Right ventricle myocardium inferior (tissue), 1 donor: ENCODE measurements at places on chromosomes 7 and 10. TPM values are rescaled to one million over a fixed set of nuclear protein-coding genes. Genes with fewer than 3 reads are reported as not detected.

DNA sequence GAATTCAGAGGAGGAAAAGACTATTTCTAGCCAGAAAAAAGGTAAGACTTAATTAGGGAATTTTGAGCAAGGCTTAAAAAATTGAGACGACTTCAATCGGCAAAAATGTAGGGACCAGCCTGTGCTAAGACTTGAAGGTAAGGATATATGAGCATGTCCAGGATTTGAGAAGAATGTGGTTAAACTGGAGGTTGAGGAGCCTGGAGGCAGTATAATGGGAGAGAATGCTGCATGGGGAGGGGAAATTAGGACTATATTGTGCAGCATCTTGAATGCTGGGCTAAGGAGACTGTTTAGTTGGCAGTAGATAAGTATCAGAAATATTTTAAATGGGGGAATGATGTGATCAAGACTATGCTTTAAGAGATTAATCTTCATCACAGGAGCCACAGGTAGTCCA lies 53.1 kb upstream of the PCGF5 start:
- no peak for DNase-seq

OR6B1 gene
- total RNA-seq, result not detected

- DNase-seq, result no peak
Observed at GRCh38 chr7:44327981-44328380, 2.6 kb upstream of the CAMK2B start.

DNA sequence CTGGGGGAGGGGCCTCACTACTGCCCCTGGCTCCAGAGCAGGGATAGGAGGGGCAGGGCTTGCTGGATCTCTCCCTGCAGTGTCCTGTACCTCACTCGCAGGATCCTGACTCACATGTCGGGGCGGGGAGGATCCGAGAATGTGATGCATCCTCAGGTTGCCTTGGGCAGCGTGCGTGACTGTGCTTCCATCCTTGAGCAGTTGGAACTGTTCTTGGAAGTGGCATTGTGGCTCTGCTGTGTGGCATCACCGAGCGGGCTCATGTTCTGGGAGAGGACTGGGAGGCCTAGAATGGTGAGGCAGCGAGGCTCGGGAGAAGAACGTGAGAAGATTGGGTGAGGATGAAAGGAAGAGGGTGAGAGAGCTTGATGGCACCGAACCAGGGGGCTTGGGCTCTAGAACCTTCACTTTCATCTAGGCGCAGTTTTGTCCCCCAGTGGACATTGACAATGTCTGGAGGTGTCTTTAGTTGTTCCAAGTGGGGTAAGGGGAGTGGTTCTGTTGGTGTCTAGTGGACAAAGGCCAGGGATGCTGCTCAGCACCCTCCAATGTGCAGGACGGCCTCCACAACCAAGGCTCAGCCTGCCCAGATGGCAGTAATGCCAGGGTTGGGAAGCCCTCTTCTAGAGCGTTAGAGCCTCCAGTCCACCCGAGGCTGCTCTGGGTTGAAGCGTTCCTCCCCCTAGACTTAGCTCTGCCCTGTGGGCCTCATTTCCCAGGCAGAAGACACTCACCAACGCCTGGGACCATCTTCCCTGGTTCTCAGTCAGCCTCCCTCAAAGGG lies 8.4 kb downstream of the RARRES2 start:
- no peak for DNase-seq

HPSE2 gene
- total RNA-seq, result 0.14 TPM

OR6V1 gene
- total RNA-seq, result not detected

GRCh38 chr7:38327637-38328036 lies 54.2 kb upstream of the TARP start:
- DNase-seq, result no peak

DNA sequence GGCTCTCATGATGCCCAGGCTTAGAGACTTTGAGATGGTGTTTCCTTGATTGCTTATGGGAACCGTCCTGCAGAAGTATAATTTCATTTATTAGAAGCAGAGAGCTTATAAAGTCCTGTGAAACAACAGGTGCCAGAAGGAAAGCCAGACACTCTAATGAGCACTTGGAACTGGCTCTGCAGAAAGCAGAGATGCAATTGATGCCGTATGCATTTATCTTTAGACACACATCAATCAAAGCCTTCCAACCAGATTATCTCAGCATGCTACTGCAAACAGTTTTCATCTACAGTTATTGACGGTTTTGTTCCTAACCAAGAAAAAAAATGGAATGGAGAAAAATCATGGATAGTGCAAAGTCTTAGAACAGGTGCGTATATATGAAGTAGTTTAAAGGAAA lies 371.7 kb upstream of the PRKCQ start:
- no peak for DNase-seq

GRCh38 chr10:3248526-3249306 lies 76.1 kb upstream of the PITRM1 start:
- no peak for DNase-seq

DNA sequence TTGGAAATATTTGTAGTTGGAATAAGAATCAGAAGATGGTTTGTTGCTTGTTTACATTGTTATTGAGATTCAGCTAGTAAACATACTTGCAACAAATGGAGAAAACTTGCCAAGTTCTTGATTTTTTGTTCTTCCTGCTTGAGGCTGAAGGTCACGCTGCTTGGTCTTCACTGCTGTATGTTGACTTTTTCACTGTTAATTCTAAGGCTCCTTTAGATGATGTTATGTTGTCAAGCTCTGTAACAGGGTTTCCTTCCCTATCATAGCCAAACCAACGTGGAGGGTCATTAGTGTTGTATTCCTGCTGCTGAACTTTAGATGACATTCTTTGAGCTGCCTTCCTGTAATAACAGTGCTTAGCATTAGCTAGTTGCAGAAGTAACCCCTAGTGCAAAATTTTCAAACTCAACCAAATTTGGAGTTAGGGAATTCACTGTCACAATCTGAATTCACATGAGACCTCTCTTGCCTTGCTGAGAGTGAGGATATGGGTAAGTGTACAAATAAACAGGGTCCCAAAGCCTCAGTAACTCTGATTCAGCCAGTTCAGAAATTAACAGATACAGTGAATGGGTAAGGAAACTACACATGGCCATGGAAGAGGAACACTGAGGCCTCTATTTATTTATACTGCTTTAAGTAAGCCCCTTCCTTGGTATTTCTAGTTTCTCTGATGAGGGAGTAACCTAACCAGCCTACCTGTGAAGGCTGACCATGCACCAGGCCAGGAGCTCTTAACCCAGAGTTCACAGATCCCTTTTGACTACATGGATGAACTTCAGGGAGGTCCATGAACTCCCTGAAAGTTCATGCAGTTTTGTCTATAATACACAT lies 64.6 kb downstream of the FAM185A start:
- DNase-seq, result no peak

- no peak for DNase-seq
Observed at GRCh38 chr10:131689016-131689415, 211.8 kb upstream of the PPP2R2D start.

LEP gene
- 2.7 TPM for total RNA-seq

DNA sequence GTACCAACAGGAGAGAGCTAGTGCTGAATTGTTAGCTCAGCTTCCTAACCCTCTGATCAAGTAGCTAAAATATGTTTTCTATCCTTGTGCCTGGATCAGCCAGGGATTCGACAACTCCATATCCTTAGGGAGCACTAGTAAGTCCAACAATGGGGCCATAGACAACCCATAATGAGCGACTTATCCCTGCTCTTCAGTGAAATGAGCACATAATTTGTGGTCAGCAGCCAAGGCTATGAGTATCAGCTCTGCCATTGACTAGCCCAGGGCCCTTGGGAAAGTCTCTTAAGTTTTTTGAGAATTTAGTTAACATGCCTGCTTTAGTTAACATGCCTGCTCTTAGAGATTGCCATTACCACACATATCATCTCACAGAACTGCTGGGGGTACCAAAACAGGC lies 39.3 kb downstream of the COL1A2 start:
- no peak for DNase-seq

DNA sequence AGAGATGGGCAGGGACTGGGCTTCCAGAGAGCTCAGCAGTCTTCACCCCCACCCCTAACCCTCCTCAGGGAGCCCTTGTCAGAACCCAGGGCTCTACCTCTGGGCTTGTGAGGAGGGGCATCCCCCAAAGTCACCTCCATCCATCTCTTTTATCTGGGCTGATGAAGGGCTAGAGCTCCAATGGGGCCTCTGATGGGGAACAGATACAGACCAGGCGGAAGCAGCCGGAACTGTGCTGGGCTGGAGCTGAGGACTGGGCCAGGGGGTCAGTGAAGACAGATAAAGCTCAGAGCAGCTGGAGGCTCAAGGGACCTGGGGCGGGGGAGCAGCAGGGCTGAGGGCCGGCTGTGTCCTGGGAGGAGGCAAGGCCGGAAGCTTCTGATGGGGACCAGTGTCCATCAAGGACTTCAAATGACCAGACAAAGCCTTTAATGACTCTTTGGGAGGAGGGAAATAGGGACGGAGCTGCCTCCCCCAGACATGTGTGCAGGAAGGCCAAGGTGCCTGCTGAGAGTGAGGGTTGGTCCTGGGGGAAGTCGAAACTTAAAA lies 10.2 kb downstream of the KAZALD1 start:
- no peak for DNase-seq

DNA sequence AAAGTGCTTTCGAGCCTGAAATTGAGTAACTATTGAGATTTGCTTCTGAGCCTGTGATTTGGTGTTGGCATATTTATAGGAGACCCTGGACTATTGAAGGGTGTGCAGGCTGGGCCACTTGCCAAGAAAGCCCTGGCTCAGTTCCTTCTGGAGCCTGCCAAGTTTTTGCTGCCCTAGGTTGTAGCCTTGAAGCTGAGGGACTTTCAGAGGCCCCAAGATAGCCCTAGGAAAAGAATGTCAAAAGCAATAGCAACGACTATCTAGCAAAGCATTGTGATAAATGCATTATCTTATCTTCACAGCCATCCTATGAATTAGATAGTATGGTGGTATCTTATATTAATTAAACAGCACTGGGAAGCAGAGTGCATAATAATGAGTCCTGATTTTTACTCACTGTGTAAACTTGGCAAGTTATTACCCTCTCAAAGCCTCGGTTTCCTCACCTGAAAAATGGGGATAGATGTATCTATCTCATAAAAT lies 473.7 kb upstream of the PODXL start:
- no peak for DNase-seq

- no peak for DNase-seq
Observed at GRCh38 chr10:114499630-114500190, 95.4 kb upstream of the AFAP1L2 start.

GRCh38 chr7:105249216-105249615 lies 139.5 kb downstream of the SRPK2 start:
- no peak for DNase-seq

DNA sequence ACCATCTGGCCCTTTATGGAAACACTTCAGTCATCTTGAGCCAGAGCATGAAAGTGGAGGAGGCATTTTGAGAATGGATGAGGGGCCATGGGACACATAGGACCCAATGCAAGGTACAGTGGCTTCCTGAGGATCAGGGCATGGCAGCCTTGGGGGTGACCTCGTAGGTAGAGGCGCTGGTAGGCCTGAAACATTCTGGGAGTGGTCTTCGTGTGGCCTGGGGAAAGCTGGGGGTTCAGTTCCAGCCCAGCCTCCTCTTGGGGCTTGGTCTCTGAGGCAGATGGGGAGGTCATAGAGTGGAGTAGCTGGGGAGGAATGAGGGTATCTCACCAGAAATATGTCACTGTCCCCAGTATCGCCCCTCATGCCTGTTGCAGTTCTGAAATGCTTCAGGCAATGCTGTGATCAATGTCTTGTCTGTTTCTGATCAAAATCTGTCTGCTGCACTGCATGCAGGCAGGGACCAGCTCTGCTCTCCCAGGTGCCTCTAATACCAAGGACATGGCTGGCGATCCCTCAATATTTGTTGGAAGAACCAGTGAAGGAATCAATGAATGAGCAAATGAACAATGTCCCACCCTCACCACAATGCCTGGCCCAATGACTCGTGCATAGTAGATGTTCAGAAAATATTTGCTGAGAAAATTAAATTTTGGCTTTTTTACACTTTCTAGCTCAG lies 90.9 kb downstream of the CHST15 start:
- no peak for DNase-seq

DNA sequence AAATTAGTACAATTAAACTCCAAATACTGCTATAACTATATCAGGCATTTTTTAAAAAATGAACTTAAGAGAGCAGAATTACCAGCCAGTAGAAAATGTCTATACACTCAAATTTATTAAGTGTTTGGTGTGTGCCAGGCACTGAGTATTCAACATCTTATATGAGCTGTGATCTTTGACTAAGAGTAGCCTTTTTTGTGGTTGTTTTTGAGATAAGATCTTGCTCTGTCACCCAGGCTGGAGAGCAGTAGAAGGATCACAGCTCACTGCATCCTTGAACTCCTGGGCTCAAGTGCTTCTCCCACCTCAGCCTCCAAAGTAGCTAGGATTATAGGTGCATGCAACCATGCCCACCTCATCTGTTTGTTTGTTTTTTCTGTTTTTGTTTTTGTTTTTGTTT lies 102.5 kb upstream of the CELF2 start:
- DNase-seq, result no peak

DNA sequence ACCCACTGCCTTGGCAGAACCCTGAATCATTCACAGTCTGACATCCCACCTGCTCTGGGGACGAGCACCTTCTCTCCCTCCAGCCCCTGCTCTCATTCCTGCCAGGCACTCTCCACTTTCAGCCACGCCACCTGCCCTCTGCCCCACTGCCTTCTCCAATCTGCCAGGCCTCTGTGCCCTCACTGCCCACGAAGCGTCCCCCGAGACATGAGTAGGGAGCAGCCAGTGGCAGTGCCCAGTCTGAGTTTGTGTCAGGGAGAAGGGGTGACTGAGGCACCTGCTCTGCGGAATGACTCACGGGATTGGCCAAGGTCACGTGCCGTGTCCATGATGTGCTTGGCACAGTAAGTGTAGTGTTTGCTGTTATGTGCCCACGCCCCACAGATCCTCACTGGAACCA lies 215.2 kb upstream of the PPP2R2D start:
- no peak for DNase-seq

AEBP1 gene
- total RNA-seq, result 13.6 TPM

DNA sequence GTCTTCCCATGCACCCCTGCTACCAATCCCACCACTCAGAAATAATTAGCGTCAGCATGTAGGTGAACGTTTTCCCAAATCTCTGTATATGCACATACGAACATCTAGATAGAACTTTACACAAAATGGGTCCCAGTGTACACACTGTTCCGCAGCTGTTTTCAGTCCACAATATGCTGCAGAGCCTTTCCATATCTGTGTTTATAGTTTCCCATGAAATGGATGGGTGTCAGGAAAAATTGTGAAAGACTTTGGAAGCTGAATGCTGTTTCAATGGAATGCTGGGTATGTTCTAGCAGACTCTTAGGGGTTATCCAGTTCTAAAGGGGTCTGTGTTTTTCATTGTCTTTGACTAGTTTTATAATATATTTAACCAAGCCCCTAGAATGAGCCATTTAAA lies 13.8 kb downstream of the GRK5 start:
- no peak for DNase-seq

- DNase-seq, result no peak
Observed at GRCh38 chr7:122463631-122464030, 159.1 kb upstream of the FEZF1 start.

GRCh38 chr7:77899516-77899915 lies 100.9 kb downstream of the PHTF2 start:
- no peak for DNase-seq

- no peak for DNase-seq
Observed at GRCh38 chr10:119521443-119522204, 20.9 kb downstream of the RGS10 start.

DNA sequence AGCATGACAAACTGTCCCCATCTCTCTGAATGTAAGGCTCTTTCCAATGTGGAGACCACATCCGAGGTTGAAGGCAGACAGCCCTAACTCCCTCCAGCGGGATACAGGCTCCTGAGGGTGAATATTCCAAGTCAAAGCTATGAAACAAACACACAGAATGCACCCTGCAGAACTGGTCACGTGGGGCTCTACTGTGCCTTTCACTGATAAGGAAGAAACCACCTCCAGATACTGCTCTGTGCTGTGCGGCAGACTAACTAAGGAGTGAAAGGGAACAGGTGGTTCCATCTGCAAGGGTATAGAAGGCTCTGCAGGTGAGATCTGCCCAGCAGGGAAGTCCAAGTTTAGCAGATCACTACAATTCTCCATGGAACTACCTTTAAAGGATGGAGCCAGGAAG lies 534.4 kb downstream of the KCNMA1 start:
- no peak for DNase-seq
